CD4-positive, alpha-beta T cell treated with Interleukin-17A for 4 hours (primary cell): ENCODE measurements at places on chromosomes 6 and 20.

DNA sequence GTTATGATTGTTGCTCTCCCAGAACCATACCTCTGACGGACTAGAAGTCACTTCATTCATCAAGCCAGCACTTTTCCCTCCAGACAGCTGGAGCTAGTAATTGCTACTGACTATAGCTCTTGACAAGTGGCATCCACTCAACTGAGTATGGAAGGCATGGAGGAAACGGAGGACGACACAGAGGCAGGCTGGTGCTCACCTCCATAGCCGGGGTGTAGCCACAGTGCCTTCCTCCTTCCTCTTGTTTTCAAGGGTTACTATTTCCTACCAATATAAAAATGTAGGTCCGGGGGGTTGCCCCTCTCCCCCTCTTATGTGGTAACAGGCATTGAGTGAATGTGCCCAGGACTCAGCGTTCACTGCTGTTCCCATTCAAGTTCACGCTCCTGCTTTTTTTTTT is 23.5 kb upstream of the FOXC1 start:
- no peak for DNase-seq

- DNase-seq: no peak
Measured at GRCh38 chr6:3340358-3340802, 81.6 kb downstream of the PSMG4 start.

GRCh38 chr6:31180500-31180899 is 10.0 kb upstream of the POU5F1 start:
- peak; percentile 76 for DNase-seq

GRCh38 chr6:56766139-56766805 is 123.6 kb upstream of the DST start:
- no peak for DNase-seq

- no peak for DNase-seq
Measured at GRCh38 chr6:25898289-25898977, 24.4 kb upstream of the SLC17A3 start.

- DNase-seq: no peak
Measured at GRCh38 chr6:112511441-112511840, 164.3 kb downstream of the RFPL4B start.

GRCh38 chr6:141403103-141403502 is 729.6 kb upstream of the GJE1 start:
- no peak for DNase-seq

GRCh38 chr20:25227317-25227831 is 20.5 kb upstream of the PYGB start:
- DNase-seq: no peak
